ENCODE measurements at places on chromosomes 16 and 17. TPM values are rescaled to one million over a fixed set of nuclear protein-coding genes. Genes with fewer than 3 reads are reported as not detected.

Gene KRTAP3-2
- not detected for total RNA-seq

Gene UBTF
- total RNA-seq: 72.7 TPM

Gene KRT31
- 0.23 TPM for total RNA-seq

Gene CA4
- 1.8 TPM for total RNA-seq

Gene KRTAP2-2
- not detected for total RNA-seq

Gene PPL
- 13.4 TPM for total RNA-seq

Gene RNF135
- total RNA-seq: 3.2 TPM

Gene DNASE1L2
- total RNA-seq: 2.8 TPM

Gene VAT1L
- total RNA-seq: 89.0 TPM
